Activated T-cell treated with anti-CD3 and anti-CD28 coated beads, Interleukin-2, amount 50 U/mL, for 48 hours (primary cell): ENCODE measurements at places on chromosomes 3 and 15.

GRCh38 chr3:176633511-176633910, 563.8 kb downstream of the TBL1XR1 start:
- DNase-seq = no peak

DNA sequence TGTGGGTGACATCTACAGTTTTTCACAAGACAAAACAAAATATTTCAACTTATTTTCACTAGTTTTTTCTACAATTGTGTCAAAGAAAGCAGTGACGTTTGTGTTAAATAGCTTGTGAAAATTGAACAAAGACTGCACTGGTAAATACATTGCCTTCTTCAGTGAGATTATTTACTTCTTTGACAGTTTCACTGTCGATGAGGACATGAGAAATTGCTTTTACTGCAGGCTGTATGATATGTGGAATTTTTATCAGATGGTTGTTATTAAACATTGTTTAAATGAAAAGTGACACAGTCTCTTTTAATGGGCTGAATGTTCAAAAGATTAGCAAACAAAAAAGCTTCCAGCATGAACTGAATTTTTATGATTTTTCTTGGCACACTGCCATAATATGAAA, 773.9 kb upstream of the CADM2 start:
- no peak for DNase-seq

DNA sequence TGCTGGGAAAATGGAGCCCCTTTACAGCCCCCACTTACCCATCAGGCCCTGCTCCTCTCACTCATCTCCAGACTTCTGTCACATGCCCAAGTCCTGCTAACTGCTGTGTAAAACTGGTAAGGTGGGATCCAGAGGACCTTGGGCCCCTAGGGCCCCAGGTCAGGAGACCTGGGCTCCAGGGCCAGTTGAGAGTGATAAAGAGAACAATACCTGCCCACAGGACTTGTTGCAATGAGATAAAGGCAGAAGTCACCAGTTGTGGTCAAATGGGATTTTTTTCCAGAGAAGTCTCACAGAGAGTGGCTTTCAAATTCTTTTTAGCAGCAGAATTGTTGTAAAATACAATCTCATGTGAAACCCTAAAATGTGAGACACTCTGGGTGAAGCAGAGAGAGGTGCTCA, 753 bp downstream of the FURIN start:
- DNase-seq = peak; percentile 57

- DNase-seq = no peak
Observed at GRCh38 chr15:79875213-79875612, 21.6 kb downstream of the MTHFS start.

GRCh38 chr3:100789579-100789978, 80.3 kb downstream of the TFG start:
- DNase-seq = no peak

- no peak for DNase-seq
Observed at GRCh38 chr3:31041161-31041978, 146.9 kb upstream of the GADL1 start.

- no peak for DNase-seq
Observed at GRCh38 chr3:54720604-54721003, 207.3 kb downstream of the LRTM1 start.

DNA sequence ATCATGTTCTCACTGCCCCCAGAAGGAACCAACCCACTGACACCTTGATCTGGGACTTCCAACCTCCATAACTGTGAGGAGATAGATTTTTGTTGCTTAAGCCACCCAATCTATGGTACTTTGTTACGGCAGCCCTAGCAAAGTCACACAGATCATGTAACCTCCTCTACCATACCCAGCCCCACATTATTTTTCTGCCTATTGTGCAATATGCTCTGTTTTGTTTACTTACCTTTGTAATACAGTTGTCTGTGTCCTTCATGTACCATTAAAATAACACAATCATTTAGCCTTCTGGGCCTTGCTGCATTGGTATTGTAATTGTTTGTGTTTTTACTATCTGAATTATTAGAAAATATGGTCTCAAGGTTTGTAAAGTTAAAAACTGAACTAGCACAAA, 16.1 kb downstream of the NDN start:
- DNase-seq = no peak

DNA sequence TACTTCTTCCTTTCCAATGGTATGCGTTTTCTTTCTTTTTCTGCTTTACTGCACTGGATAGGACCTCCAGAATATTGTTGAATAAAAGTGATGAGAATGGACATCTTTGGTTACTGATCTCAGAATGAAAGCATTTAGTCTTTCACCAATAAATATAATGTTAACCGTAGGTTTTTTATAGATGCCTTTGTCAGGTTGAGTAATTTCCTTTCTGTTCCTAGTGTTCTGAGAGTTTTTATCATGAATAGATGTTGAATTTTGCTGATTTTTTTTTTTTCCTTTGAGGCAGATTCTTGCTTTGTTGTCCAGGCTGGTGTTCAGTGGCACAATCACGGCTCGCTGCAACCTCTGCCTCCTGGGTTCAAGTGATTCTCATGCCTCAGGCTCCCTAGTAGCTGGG, 158.4 kb downstream of the KLHL25 start:
- no peak for DNase-seq

- no peak for DNase-seq
Observed at GRCh38 chr3:30632065-30632464, 25.7 kb downstream of the TGFBR2 start.
